ENCODE measurements at places on chromosomes 4 and X.

DNA sequence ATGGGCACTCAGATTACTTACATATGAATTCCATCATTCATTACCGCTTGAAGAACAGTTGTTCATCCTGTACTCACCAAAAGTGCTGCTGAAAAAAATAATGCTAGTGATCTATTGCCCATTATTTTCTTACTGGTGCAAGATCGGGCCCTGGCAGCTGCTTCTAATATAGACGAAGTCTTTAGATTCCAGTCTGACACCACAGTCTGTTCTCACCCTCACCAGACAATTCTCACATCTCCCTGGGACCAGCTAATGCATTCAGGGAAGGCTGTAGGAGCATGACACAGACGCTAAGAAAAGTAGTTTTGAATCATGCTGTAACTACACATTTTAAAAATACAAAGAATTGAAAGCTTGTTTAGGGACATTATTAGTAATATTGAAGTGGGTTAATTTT is 13.8 kb downstream of the GEMIN8 start:
- DNase-seq: no peak

DNA sequence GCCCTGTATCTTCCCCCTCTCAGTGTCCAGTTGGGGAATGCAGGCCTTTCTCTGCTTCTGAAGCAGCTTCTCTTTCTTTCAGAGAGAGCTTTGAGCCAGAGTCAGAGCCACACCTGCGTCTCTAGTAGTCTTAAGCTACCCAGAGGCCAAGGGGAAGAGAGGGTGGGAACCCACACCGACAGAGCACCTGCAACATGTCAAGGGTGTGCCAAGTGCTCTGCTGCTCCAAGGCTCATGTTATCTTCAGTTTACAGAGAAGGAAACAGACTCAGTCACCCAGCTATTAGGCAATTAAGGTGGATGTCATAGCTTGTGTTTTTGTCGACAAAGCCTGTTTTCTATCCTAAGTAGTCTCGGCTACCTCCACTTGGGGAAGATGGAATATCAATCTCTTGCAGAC is 22.7 kb upstream of the RNF212 start:
- DNase-seq: no peak

GRCh38 chr4:143025081-143025704 is 159.5 kb upstream of the USP38 start:
- peak; percentile 35 for DNase-seq

DNA sequence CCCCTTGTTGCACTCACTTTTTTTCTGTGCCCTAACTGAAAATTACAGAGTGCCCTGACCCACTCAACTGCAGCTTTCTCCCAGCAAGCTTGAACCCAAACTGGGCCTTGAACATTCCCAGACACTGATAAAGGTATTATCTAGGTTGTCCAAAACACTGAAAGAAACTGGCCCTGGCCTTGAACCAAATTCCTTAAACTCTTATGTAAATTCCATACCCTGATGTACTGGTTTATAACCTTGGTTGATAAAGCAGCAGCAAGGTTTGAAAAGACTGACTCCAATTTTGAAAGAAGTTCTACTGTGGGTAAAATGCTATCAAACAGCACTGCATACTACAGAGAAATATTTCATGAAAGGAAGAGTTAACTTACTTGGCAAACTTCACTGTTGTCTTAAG is 125.6 kb downstream of the PHF8 start:
- DNase-seq: no peak

GRCh38 chr4:89111833-89112563 is 665 bp downstream of the TIGD2 start:
- no peak for DNase-seq

DNA sequence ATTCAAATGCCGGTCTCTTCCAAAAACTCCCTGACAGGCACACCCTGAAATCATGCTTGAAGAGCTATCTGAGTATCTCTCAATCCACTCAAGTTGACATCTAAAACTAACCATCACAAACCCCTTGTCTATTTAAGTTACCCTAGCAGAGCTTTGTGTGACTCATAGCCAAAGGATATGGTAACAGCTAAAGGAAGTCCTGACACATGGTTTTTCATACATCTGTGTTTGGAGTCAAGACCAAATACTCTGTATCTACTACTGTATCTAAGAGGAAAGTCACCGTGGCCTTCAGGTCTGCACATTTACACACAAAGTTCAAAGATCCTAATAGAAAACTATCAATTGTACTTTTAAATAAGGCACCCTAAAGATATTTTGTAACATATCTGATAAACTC is 239.6 kb upstream of the VCX start:
- DNase-seq: no peak

DNA sequence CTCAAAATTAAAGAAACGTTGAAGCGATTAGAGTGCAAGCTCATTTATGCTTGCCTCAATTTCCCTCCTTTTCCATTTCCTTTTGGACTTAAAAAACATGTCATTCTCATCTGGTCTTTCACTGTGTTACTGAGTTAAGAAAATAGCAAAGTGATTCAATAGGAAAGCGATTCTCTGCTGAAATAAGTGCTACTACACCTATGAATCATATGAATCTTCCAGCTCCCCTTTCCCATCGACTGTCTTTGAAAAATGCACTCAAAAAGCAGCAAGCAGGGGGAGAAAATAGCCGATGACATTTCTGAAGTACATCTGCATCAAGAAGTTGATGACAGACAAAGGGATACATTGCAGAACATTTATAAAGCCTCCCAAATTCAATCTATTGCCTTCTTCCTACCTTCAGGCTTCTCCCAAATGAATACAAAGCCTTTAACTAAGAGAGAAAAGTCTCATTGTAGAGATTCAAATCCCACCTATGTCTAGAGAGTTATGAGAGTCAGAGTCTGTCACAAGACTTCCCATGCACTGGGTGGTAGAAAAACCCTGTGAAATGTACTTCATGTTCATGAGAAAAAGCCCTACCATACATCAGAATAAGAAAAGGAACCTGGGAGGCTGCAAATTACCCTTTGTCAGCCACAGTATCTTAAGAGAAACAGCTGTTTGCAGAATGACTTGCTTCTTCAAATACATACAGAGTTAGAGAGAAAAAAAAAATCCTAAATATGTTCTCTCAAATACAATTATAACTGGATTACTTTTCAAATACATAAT is 78.9 kb downstream of the MBNL3 start:
- no peak for DNase-seq

DNA sequence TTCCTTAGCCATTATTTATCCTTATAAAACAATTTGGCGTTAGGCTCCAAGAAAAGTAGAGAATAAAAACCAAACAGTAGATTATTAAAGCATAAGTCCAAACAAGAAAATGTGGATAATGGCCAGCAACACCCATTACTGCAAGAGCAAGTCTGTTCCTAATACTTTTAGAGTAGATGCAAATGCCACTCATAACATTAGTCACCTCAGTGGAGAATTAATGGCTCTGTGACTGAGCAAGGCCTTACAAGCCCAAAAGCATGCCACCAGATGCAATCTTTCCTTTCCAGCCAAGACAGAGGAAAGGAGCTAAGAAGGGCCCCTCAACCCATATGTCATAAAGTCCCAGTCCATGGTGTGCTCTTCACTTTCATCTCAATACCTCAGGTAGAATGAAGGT is 373.8 kb downstream of the OPHN1 start:
- no peak for DNase-seq

DNA sequence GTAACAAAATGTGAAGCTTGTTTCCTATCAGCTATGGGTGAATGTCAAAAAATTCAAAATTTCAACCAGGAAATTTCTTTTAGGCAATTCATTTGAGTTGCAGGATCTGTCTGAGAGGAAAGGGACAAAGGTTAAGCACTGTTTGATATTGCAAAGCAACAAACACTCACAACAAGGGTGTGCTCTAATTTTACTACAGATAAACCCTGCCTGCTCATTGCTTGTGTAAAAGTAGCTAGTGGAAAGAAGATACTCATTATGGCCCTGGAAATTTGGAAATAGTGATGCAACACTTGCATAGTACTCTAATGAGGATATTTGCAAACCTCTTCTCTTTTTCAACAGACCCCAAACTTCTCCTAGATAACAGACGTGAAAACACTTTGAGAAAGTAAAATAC is 27.1 kb downstream of the FAM47E start:
- DNase-seq: no peak

DNA sequence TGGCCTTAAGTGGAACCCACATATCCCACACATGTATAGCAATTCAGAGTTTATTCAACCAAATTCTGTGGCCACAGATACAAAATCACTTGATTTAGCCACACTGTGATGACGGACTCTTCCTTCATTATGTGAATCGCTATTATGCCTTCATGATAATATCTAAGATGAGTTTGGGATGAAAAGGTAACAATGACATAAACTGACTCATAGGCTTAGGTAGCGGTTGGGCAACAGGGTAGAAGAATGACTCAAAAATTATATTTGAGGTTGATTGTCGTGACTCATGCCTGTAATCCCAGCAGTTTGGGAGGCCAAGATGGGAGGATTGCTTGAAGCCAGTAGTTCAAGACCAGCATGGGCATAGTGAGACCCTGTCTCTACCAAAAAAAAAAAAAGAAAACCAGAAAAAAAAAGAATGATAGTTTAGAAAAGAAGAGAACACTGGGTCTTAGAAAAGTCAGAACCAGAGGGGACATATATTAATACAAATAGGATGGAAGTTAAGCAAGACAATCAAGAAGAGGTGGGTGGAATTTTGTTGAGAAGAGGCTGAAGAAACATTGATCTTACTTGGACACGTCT is 70.4 kb upstream of the USP9X start:
- no peak for DNase-seq
